Germinal center (tissue), 1 donor: ENCODE measurements at places on chromosomes 12 and 14.

GRCh38 chr12:77891518-77892147, 60.9 kb downstream of the NAV3 start:
- no peak for DNase-seq

GRCh38 chr12:123946152-123946515, 26.5 kb downstream of the CCDC92 start:
- DNase-seq = no peak

- no peak for DNase-seq
Measured at GRCh38 chr14:53412819-53413675, 259.9 kb upstream of the DDHD1 start.

DNA sequence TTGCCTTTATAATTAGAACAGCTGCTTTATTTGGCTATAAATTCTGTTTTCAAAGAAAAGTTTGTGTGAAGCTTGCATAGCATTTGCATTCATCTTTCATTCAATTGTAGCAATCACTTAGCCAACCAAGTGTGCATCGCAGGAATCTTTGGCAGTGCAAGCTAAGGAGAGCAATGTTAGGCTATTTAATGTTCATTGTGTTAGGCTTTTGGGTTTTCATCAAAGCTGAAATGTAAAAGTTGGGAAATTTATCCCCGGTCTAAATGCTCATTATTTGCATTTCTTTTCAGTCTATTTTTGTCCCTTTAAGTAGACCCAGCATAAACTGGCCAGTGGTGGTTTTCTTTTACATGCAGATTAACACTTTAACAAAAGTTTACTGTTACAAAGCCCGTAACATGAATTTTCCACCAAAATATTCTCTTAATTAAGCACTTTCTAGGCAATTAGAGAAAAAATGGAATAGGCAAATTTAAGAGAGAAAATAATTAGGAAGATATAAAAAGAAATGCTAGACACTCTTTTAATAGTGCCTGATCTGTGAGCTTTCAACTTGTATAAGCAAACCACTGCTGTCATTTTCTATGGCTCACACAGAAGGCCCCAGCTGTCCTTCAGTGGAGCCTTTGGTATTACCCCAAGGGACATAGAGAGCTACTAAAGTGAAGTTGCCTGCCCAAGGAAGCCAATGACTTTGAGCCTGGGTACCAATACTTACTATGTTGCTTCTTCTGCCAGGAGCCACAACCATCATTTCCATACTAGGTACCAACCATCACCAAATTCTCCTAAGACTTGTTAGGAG, 898.9 kb upstream of the SEL1L start:
- DNase-seq = no peak

- no peak for DNase-seq
Measured at GRCh38 chr14:90274808-90275457, 18.6 kb downstream of the PSMC1 start.

DNA sequence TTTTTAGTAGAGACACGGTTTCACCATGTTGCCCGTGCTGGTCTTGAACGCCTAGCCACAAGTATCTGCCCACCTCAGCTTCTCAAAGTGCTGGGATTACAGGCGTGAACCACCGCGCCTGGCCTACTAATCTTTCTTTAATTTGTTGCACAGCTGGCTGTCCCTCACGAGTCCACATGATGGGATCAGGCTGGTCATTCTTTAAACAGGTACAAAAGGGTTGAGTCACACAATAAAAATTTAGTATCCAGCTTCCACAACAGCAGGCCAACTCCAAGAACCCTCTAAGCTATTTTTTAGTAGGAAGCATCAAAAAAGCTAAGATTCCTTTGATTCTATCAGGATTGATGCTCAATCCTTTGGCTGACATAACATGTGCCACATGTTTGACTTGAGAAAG, 17.8 kb downstream of the SINHCAF start:
- no peak for DNase-seq

DNA sequence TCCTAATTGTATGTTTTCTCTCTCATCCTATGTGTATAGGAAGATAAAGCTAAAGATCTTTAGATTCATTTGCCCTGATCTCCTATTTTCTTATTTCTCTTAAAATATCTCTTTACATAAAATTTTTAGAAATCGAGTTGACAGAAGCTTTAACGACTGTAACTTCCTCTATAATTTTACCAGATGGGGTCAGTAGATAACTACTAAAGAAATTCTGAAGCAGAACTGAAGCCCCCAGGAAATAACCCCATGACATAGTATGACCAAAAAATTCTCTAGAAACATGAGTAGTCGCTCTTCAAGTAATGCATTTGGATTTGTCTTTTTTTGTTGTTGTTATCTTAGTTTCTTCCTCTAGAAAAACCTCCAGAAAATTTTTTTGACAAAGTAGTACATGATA, 288.0 kb downstream of the ERC1 start:
- DNase-seq = no peak

DNA sequence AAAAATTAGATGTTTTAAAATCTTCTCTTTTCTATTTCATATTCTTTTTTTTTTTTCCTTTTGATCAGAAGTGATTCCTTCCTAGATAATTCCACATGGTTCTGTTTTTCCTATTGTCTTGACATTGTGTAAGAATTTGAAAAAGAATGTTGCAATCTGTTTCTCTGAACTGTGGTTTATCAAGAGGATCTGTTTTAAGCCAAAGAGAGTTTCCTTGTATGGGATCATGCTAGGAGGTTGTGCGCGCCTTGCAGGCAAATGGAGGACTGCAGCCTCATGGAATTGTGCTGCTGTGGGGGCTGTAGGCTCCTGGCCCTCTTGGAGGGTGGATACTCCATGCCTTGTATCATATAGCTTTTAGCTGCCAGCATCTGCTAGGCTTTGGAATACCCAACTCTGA, 43.3 kb upstream of the MBIP start:
- DNase-seq = no peak

GRCh38 chr14:57833323-57833722, 32.6 kb downstream of the SLC35F4 start:
- DNase-seq = no peak

DNA sequence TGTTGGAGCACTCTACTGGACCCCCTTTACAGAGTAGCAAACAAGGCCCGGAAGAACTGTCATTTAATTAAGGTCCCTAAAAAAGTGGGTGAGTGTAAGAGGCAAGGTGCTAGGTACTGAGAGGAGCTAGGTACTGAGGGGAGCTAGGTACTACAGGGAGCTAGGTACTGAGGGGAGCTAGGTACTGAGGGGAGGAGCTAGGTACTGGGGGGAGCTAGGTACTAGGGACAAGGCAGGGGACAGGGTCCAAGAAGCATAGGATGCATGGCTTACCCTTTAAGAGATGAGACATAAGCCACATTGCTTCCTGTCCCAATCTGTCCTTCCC, 4.9 kb downstream of the KRT5 start:
- DNase-seq = no peak

DNA sequence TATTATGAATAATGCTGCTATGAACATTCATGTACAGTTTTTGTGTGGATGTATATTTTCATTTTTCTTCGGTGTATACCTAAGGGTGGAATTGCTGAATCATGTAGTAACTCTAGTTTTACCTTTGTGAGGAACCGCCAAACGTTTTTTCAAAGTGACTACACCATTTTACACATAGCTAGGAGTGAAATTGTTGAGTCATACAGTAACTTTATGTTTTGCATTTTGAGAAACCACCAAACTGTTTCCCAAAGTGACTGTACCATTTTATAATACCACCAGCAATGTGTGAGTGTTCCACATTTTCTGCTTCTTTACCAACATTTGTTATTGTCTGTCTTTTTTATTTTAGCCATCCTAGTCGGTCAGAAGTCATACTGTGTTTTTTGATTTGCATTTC, 3.1 kb upstream of the TPH2 start:
- DNase-seq = no peak

DNA sequence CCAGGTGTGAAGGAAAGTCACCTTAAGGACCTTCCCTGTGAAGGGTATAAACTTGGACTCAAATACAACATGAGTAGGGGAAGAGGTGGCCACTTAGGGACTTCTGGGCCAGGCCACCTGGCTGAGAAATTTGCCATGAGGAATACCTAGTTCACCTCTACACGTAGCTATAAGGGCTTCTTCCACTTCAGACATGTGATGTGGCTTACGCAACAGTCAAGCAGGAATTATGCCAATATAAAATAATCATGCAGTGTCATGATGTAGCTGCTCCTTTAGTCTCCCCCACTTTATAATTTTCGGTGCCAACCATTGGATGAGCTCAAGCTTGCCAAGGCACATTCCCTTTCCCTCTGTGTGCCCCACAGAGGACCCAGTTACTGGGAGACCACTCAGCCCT, 166.6 kb upstream of the BCL2L14 start:
- no peak for DNase-seq

GRCh38 chr12:42421844-42422779, 96.1 kb downstream of the PPHLN1 start:
- no peak for DNase-seq

- no peak for DNase-seq
Measured at GRCh38 chr12:89067421-89068187, 284.7 kb downstream of the DUSP6 start.

- no peak for DNase-seq
Measured at GRCh38 chr14:101476916-101477553, 84.3 kb upstream of the DIO3 start.

DNA sequence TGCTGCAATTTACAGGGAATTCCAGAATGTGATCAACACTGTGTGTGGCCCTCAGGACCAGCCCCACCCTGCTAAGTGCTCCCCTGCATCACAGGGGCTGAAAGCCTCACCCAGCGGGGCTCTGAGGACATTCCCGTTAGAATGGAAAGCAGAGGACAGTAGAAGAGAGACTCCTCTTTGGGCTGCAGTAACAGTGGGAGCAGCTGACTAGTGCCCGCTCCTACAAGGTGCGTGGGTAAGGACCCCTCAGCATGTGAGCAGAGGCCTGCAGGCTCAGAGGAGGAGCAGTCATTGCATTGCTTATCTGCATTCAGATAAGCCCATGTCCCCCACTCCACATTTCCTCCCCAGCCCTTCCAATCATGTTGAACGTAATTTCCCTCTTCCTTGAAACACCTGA, 120.1 kb downstream of the ITPR2 start:
- no peak for DNase-seq

DNA sequence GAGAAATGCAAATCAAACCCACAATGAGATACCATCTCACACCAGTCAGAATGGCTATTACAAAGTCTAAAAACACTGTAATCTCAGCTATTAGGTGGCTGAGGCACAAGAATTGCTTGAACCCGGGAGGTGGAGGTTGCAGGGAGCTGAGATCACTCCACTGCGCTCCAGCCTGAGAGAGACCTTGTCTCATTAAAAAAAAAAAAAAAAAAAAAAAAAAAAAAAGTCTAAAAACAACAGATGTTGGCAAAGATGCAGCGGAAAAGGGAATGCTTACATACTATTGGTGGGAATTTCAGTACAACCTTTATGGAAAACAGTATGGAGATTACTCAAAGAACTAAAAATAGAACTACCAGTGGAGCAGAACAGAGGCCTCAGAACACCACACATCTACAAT, 19.0 kb upstream of the ATF7 start:
- DNase-seq = no peak

DNA sequence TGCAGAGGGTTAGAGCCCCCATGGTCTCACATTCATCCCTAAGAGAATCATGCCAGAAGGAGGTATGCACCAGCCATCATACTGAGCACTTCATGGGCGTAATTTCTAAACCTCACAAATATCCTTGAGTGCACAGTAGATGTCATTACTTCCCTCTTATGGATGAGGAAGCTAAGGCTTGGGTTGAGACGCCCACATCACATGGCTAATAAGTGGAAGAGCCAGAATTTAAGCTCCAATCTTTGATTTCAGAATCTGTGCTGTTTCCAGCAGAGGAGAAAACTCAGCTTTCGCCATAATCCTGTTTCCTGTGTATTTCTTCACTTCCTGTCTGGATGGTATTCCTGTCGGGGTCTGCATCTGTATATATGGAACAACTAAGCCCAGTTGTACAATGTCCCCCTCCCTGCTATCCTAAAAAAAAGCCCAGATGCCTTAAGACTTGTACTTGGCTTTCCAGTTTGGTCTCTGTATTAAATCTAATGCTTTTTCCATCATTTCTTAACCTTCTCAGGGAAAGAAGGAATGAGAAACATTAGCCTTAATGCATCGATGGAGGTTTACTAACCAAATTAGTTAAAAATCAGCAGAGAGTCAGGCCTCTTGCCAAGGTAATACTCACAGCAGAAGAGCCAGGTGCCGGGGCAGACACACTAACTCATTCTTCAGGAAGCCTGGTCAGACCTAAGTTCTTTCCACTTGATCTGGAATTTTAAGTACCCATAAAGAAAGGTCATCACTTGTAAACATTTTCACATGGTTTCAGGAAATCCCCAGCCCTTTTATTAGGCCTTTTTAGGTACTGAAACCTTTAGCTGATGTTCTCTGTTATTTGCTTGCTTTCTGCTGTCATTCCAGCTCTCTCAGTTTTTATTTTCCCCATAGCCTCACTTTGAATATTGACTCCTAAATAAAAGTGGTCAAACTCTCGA, 5.3 kb downstream of the ISCU start:
- DNase-seq = no peak
